ENCODE measurements at places on chromosomes 5 and 9.

- DNase-seq, result no peak
Observed at GRCh38 chr9:29228558-29228957, 1655.3 kb upstream of the C9orf72 start.

GRCh38 chr5:2299388-2300220 lies 416.9 kb upstream of the IRX4 start:
- no peak for DNase-seq

GRCh38 chr5:55923177-55923771 lies 71.5 kb downstream of the IL6ST start:
- DNase-seq, result no peak

- no peak for DNase-seq
Observed at GRCh38 chr5:56638768-56639238, 176.5 kb upstream of the MAP3K1 start.

DNA sequence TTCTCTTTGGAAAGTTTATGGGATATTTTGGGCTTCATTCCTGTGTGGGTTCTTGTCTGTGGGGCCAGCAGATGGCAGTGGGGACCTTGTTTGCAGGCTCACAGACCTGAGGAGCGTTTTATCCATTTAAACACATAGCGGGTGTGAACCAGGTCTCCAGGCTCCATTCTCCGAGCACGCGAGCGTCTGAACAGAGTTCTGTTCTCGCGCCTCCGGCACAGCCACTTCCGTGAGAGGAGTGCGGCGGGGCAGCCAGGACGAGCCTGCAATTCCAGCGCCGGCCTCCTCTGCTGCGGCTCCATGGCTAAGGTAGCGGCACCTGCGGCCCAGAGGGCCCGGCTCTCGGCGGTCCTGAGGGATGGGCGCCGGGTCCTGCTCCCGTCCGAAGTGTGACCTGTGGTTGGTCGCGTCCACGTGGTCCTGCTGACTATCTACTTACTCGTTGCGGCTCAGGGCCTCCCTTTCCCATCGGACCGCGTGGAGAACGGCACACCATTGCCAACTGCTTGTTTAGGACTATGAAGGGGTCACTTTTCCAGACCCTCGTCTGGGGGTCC lies 7.3 kb downstream of the NRARP start:
- no peak for DNase-seq

DNA sequence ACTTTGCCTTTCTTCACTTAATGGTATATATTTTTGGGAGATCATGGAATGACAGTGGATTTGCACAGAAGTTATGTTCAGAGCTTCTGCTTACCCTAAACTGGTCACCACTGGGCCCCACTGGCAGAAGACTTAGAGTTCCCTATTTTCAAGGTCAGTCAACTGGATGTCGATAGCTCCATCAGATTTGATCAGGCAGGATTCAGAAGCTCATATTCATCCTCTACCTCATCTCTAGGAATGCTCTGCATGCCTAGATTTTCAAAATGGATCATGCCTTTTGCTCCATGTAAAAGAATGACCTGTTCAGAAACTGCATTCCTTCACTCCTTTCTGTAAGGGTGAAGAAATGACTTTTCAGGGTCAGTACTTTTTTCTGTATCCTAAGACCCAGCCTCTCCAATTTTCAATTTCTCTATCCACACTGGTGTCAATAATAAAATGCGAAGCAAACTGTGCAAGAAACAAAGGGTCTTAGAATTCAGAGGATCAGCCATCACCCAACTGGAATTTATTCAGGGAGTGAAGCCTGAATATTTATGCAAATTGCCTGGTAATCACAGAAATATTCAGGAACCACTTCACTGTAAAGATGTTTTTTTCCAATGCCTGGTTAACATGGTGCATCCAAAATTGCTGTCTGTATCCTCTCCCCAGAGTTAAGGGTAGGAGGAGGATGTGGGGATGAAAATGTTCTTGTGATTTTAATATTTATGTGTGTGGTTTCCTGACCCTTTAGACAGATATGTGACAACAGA lies 125.4 kb downstream of the DOCK2 start:
- DNase-seq, result no peak
